EH (cell line): ENCODE measurements at places on chromosomes 2 and 18.

- no peak for DNase-seq
Measured at GRCh38 chr2:50343150-50343830, 688.6 kb downstream of the NRXN1 start.

DNA sequence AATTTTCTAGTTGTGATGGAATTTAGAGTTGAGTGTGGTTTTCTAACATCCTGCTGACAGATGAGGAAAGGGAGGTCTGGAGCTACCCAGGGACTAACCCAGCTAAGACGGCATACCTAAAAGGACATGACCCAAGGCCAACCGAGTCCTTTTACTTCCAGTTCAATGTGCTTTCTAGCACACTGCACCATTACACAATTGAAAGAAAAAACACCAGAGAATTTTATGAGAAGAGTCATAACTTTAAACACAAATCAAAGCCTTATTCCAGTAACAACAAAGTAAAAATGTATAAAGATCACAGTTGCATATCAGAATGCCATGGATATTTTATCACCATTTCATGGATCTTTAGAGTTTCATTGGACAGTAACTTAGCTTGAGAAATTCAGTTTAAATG, 480.3 kb downstream of the MEIS1 start:
- DNase-seq: peak; percentile 72

DNA sequence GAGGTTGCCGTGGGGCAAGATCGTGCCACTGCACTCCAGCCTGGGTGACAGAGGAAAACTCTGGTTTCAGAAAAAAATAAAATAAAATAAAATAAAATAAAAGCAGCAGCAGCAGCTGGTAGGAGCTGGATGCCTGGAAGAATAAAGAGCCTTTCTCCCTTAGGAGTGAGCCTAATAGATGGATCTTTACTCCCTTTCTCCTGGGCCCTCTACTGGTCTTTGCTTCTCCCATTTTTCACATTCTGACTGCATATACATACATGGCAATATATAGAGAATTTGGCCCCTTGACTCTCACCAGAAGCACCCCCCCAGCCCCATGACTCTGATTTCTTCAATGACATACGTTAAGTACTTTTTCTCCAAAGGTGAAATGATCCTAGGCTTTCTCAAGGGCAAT, 9.8 kb upstream of the MALT1 start:
- peak; percentile 56 for DNase-seq

GRCh38 chr2:54464341-54464740, 8.2 kb downstream of the SPTBN1 start:
- no peak for DNase-seq

- DNase-seq: peak; percentile 85
Measured at GRCh38 chr2:199370150-199370780, 87.5 kb downstream of the SATB2 start.

GRCh38 chr2:100408941-100409340, 8.5 kb downstream of the CHST10 start:
- DNase-seq: no peak

DNA sequence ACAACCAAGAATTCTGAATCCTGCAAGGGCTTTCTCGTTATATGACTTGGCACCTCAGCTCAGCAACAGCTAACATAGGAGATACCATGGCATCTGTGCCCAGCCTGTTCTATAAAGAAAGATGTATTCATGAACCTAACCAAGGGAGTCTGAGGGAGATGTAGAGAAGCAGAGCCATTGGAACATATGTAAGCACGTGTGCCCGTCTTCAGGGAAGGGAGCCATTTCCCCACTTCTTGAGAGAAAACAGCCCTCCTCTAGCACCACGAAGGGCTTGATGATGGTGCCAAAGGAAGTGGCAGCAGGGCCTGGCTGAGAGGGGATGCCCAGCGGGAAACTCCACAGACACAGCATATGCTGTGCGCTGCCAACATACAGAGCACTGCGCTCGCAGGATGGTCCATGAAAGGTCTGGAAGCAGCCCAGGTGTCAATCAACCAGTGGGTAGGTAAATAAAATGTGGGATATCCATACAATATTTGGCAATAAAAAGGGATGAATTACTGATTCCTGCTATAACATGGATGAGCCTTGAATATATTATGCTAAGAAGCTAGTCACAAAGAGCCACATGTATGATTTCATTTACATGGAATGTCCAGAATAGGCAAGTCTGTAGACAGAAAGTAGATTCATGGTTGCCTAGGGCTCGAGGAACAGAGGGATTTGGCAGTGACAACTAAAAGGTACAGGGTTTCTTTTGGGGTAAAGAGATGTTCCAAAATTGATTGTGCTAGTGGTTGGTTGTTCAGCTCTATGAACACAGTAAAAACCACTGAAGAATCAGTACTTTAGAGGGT, 16.1 kb downstream of the TMEM247 start:
- DNase-seq: peak; percentile 75

- no peak for DNase-seq
Measured at GRCh38 chr2:64606479-64607363, 47.0 kb downstream of the SERTAD2 start.

GRCh38 chr18:44654573-44654972, 26.1 kb upstream of the SETBP1 start:
- peak; percentile 85 for DNase-seq

DNA sequence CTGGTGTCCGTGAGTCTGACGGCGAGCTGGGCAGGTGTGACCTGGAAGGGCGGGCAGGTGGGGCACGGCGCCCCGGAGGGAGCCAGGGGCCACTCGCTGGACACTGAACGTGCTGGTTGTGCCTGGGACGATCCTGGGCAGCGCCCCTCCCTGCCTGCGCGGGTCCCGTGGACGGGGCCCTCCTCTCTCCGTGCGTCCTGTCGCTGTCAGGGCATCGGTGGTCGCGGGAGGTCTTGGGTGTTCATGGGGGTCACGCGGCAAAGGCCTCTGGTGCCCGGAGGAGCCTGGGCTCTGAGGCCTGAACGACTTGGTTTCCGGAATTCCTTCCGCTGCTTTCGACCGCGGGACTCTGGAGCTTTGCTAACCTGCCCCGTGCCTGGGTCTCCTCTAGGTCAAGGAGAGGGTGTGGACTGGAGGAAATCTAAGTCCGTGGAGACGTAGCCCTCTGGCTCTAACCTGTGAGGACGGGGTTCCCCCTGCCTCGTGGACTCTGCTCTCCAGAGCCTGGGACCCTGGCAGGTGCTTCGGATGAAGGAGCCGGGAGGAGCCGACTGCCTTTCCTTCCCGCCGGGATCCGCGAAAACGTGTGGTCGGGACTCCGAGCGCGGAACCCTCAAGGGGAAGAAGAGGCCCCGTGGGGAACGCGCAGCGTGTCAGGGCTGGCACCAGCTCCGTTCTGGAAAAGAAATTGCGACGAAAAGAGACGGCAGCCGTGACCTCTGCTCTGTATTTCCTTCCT, 14.7 kb downstream of the SOX11 start:
- DNase-seq: no peak

GRCh38 chr2:215888680-215889079, 124.7 kb downstream of the MREG start:
- no peak for DNase-seq

DNA sequence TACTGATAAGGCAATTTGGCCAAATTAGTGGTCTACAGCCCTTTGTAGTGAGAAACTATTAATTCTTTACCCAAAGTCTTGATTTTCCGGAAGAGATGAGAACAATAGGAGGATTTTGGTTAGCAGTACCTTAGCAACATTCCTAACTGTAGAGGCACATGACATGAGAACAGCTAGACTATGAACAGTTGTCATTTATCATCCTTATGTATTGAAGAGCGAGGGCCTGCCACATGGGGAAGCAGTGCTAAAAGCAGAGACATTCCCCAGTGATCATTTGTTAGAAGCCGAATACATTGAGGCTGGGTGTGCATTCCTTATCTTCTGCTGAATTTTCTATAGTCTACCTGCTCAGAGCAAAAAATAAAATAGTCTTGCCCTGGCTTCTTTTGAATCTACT, 65.2 kb downstream of the RBBP8 start:
- no peak for DNase-seq

- no peak for DNase-seq
Measured at GRCh38 chr2:186113284-186113683, 372.8 kb upstream of the ZC3H15 start.

- no peak for DNase-seq
Measured at GRCh38 chr2:174334278-174334715, 457 bp upstream of the SP9 start.

DNA sequence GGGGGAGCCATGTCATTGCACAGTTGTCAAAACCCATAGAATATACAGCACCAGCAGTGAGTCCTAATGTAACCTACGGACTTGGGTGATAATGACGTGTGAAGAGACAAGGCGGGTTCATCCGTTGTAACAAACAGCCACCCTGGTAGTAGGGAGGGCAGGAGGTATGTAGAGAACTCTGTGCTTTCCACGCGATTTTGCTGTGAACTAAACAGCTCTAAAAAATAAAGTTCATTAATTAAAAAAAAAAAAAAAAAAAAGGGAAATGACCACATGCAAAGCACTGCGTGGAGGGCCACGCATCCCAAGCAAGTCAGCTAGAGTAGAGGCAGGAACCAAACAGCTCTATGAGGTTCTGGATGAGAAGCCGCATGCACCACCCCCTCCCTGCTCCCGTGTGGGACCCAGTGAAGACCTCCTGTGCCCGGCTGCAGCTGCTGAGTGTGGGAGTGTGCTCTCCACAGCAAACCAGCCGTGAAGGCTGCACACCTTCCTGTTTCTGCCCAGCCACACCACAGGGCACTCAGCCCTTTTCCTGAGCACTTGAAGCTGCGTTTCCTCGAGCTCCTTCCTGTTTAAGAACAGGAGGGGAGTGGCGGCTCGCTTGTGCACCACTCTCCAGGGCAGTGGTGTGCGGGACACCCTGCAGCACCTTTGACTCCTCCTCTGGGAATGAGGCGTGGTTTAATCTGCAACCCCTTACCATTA, 65.6 kb downstream of the ODC1 start:
- no peak for DNase-seq

DNA sequence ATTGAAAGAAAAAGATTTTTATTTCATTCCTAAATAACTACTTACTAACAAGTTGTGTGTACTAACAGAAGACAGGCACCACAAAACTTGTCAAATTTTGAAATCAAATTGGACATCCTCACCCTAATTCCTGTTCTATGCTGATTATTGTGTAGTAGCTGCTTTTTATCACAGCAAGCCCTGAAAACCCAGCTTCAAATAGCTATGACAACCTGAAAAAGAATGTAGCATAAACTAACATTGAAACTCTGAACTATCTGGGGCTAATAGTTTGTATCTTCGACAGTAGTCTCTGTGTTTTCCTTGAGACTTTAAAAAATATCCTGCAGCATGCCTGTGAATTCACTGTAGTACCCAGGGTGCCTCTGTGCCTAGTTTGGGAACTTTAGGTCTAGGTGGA, 122.6 kb downstream of the WDPCP start:
- peak; percentile 45 for DNase-seq

GRCh38 chr18:45056926-45057325, 376.2 kb downstream of the SETBP1 start:
- peak; percentile 7 for DNase-seq

- DNase-seq: no peak
Measured at GRCh38 chr18:48136827-48137373, 206.4 kb upstream of the SMAD2 start.

DNA sequence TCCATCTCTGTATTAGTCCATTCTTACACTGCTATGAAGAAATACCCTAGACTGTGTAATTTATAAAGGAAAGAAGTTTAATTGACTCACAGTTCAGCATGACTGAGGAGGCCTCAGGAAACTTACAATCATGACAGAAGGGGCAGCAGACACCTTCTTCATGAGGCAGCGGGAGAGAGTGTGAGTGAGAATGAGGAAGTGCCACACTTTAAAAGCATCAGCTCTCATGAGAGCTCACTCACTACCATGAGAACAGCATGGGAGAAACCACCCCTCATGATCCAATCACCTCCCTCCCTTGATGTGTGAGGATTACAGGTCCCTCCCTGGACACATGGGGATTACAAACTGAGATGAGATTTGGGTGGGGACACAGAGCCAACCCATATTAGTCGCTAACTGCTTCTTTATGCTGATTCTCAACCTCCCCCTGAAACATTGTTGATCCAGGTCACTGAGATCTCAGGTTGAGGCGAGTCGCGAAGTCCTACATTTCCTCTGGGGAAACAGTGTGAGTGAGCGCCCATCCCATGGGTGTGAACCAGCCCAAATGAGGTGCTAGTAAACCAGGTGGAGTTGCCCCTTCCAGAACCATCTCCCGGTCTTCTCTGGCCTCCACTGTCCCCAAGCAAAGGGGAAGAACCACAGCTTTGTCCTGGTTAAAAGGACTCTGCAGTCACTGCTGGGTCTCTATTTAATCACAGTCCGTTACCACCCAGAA, 123.8 kb downstream of the CAPN13 start:
- no peak for DNase-seq

DNA sequence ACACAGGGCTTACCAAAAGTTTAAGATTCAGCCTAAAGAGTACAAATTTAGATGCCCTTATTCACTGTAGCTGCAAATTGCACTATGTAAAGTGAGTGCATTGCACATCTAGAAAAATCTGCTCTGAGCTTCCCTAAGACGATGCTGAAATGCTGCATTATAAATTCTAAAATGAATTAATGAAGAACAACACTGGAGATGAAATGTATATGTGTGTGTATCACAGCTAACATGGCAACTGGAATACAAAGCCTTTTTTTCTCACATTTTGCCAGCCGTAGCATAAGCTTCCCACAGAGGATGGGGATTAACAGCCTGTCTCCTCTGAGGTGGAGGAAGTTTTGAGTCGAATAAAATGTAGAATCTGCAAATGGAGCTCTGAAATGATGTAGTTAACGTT, 338.3 kb upstream of the ZEB2 start:
- DNase-seq: no peak

GRCh38 chr2:85583667-85584353, 421 bp upstream of the VAMP5 start:
- no peak for DNase-seq

DNA sequence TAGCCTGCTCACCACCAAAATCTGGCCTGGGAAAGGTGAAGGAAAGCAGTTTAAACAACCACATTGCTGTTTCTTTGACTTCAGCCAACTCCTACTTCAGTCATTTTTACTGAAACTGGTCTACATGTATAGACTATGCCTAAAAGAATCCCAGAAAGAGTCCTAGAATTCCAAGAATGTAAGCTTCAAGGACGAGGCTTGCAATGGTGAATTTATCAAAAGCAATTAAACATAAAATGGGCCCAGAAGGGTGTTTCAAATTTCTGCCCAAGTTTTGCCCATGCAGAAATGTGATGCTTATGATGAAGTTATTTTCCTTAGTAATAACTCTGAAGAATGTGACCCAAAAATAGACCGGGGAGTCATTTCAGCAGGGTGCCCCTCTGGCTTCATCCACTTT, 16.6 kb downstream of the EN1 start:
- no peak for DNase-seq

DNA sequence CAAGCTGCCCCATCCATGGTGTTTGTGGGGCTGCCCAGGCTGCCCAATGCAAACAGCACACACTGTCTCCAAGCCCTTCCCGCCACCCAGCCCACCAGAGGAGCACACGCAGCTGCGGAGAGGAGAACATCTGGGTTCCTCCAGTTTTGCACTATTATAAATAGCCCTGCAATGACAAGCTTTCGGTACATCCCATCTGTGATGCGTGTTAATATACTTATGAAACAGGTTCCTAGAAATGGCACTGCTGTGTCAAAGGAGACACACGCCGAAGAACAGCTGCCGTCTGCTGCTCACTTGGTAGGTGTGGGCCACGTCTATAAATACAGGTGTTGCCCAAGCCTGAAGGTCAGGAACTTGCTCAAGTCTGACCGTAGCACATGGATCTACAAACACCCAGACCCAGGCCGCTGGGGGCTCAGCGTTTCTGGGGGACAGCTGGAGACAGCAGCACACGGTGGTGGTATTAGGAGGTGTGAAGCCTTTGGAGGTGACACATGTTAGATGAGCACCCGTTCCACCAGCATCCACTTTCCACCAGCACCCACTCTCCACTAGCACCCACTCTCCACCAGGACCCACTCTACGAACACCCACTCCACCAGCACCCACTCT, 34.3 kb downstream of the PXDN start:
- no peak for DNase-seq
